ENCODE measurements at places on chromosomes 4 and X.

GRCh38 chr4:99648321-99648720 lies 9.3 kb downstream of the C4orf54 start:
- no peak overlapping the region for H3K27ac ChIP-seq
- no peaks in the 10 kb centered on the region for H3K36me3 ChIP-seq
- H3K4me1 ChIP-seq = no peaks in the 10 kb centered on the region
- H3K4me3 ChIP-seq = no peak overlapping the region
- no peaks in the 10 kb centered on the region for H3K27me3 ChIP-seq

DNA sequence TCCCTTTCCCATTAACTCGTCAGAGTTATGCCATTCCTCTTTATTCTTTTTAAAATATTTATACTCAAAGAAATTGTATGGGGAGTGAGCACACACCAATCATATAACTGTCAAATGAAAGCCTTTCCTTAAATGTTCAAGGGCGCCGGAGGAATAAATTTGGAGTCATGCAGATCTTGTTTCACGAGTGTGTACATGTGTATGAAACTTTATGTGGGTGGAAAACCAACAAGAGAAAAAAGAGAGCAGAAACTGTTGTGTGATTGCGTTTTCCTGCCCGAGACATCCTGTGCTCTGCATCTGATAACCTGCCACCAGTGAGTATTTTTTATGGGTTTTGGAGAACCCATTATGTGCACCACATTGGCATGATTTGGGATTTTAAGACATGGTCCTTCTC lies 88.3 kb downstream of the FHDC1 start:
- H3K4me3 ChIP-seq = no peak overlapping the region
- no peaks in the 10 kb centered on the region for H3K4me1 ChIP-seq
- H3K27ac ChIP-seq = no peak overlapping the region
- no peaks in the 10 kb centered on the region for H3K36me3 ChIP-seq

GRCh38 chrX:39513836-39514235 lies 583.9 kb downstream of the BCOR start:
- no peak for DNase-seq
- H3K36me3 ChIP-seq = no peaks in the 10 kb centered on the region
- H3K4me1 ChIP-seq = no peaks in the 10 kb centered on the region
- no peak overlapping the region for H3K4me3 ChIP-seq
- H3K27ac ChIP-seq = no peak overlapping the region

DNA sequence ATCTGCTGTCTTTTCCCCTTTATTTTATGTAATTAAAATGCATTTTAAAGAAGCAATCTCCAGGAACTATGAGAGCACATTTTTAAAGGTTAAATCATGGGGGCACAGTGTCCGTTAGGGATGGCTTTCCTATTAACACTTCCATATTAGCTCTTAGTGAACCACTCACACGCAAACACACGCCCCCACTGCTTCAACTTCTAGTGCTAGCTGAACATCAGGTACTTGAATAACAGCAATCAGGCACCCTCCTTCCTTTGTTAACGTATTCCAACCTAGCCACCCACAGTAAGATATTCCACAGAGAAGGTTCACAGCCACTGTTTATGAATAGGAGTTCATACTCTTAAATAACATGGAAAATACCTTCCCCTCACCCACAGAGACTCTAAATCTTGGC lies 9.3 kb downstream of the TMEM255A start:
- DNase-seq = no peak
- H3K36me3 ChIP-seq = no peaks in the 10 kb centered on the region
- no peaks in the 10 kb centered on the region for H3K27me3 ChIP-seq
- H3K4me3 ChIP-seq = no peak overlapping the region

DNA sequence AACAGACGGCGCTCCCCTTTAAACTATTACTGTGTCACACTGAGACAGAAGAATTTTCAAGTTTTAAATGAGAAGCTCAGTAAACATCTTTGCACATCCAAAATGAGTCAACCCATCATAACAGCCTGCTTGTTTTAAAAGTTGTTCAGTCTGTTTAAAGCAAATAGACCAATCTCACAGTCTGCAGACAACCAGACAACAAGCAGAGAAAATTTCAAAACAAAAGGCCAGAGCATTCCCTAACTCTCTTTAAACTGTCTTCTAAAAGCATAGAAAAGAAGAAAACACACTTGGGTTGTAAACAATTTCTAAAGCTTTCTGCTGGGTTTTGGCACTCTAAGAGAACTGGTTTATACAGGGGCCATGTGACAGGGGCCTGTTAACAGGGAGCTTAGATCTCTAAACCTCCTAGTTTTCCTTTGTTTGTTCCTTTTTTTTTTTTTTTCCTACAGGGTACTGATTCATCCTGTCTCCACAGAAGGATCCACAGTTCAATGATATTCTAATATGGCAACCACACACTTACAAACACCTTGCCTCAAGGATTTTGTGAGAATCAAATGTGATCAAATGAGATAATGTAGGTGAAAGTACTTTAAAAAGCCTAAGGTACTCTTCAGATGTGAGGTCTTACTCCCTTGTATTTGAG lies 100.8 kb upstream of the MAML3 start:
- no peak overlapping the region for H3K4me3 ChIP-seq
- no peaks in the 10 kb centered on the region for H3K36me3 ChIP-seq

Data from mesendoderm (in vitro differentiated cells).